Activated naive CD4-positive, alpha-beta T cell (primary cell): ENCODE measurements at places on chromosomes 2 and 18.

DNA sequence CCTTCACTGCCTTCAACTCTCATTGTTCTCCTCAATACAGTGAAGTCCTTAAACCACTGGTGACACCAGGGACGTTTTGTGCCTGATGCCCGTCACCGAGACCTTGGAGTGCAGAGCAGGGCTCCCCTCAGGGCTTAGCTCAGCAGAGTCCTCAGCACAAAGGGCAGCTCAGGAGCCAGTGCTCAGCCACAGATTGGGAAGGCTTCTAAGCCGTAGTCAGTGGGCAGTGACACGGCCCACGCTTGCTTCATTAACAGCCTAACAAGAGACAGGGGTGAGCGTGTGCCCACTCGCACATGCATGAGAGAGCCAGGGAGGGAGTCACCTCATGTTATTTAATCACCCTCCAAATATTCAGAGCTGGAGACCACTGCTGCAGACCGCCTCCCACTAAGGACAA is 137.5 kb downstream of the SH3RF3 start:
- no peak for DNase-seq

GRCh38 chr2:3007135-3007534 is 370.5 kb downstream of the EIPR1 start:
- no peak for DNase-seq

GRCh38 chr18:59537579-59537978 is 159.6 kb downstream of the CCBE1 start:
- DNase-seq = no peak

DNA sequence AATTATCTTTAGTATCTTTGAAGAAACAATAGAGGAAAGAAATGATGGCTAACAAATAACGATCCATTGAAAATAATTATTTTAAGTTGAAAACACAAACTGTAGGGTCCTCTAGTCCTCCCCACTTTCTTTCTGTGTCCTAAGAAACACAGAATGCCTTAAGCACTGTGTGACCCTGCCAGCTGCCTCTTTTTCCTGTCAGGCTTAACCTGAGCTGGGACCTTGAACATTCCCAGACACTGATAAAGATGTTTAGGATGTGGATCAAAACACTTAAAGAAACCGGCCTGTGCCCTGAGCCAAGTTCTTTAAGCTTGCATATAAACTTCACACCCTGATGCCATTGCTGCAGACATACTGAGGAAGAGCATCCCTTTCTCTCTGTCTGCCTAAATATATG is 755.4 kb upstream of the VRK2 start:
- DNase-seq = no peak

- DNase-seq = no peak
Measured at GRCh38 chr2:192230889-192231453, 36.2 kb upstream of the TMEFF2 start.
